ENCODE measurements at places on chromosomes 5 and 9. TPM values are rescaled to one million over a fixed set of nuclear protein-coding genes. Genes with fewer than 3 reads are reported as not detected.

GRCh38 chr5:125194883-125195282, 448.4 kb upstream of the ZNF608 start:
- DNase-seq = no peak

- peak; percentile 26 for DNase-seq
Measured at GRCh38 chr5:16520841-16521240, 55.2 kb upstream of the ZNF622 start.

The ACTBL2 gene
- polyA plus RNA-seq = 0.01 TPM

The GEMIN5 gene
- polyA plus RNA-seq = 12.7 TPM

The FCN2 gene
- polyA plus RNA-seq = 0.04 TPM

DNA sequence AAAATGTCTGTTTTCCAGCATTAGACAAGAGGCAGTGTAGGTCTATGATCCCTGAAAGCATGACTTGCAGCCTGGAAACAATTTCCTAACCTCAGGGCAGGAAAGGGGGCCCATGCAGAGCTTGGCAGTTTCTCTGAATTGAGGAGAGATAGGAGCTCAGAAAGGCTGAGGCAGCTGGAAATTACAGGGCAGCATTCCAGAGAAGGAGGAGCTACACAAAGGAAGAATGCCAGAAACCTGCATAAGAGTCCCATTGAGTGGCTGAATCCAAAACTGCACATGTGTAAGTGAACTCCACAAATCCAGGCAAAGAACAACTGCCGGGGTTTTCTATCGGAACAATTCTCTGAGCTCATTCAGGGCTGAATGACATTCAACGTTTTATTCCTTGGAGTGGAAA, 346.8 kb downstream of the PIK3R1 start:
- DNase-seq = peak; percentile 82

DNA sequence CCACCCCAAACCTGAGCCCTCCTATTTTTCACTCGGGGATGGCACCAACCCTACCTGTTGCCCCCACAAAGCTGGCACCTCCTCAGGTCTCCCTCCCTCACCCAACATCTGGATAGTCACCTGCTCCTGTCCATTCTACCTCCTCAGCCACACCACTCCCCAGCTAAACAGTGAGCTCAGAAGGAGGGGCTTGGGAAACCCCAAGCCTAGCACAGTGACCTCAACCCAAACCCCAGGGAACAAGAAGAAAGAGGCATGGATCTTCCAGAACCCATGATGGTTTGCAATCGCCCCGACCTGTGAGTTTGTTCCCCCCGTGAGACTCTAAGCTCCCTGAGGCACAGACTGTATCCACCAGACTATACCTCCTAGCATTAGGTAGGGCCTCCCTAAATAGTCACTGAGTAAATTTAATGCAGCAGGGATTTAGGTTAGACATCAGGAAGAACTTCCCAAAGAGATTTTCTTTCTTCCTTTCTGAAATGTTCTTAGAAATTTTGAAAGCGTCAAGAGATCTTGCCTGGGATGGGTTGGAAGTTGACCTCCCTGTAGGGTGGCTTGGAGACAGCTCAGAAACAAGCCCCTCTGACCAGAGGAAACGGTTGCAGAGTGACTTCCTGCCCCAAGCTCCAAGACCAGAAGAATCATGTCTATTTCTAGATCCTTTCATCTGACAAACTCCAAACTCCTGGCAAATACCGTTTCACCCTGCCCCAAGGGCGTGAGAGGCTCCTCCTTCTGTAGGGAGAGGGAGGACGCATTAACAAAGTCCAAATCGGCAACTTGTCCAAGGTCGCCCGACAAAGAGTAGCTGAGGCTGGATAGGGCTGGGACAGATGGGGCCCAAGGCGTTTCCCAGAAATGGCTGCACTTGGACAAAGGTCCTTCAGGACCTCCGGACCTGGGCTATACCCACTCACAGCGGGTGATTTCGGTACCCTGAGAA, 4.1 kb downstream of the FIBCD1 start:
- DNase-seq = no peak

DNA sequence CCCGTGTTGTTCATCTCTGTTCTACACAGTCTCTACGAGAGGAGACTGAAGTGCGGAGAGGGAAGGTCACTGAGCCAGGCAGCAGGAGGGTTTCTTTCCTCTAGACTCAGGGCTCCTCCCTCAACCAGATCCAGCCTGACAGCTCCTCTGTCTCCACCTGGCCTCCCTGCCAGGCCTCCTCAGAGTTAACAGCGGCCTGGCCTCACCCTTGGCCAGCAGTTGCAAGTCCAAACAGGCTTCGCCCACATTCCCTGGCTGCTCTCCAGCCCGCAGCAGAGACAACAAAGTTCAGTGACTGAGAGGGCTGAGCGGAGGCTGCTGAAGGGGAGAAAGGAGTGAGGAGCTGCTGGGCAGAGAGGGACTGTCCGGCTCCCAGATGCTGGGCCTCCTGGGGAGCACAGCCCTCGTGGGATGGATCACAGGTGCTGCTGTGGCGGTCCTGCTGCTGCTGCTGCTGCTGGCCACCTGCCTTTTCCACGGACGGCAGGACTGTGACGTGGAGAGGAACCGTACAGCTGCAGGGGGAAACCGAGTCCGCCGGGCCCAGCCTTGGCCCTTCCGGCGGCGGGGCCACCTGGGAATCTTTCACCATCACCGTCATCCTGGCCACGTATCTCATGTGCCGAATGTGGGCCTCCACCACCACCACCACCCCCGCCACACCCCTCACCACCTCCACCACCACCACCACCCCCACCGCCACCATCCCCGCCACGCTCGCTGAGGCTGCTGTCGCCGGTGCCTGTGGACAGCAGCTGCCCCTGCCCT, at the start of gene HRCT1:
Gene HRCT1 (plus strand): TSS at position 291 of the 768 bp plus-strand sequence. CDS start 86 bp downstream, at position 377.
- peak; percentile 96 for DNase-seq

DNA sequence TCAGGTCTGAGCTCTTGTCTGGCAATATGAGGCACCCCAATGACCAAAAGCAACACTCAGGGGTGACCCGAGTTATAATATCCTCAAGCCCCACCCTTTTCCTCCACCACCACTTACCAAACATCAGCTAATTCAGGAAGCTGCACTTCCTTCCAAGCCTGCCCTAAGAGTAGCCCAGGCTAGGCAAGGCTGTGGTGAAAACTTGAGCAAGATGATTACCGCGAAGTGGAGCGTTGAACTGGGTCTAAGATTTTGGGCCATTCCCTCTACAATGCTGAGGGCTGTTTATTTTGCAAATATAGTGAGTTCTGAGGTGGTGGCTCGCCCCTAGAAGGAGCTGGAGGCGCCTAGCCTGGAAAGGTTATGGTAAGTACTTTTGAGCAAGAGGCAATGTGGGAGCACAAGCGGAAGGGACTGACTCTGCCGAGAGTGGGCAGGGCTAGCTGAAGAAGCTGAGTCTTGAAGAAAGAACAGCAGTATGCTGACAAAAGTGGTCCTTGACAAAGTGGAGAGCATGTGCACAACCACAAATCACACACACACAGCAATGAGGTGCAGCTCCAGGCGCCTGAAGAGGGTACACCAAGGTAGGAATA, at the start of gene HK3:
Gene HK3 (minus strand): TSS at position 51 of the 596 bp plus-strand sequence. CDS start 3,187 bp downstream, outside the sequence.
- DNase-seq = no peak

DNA sequence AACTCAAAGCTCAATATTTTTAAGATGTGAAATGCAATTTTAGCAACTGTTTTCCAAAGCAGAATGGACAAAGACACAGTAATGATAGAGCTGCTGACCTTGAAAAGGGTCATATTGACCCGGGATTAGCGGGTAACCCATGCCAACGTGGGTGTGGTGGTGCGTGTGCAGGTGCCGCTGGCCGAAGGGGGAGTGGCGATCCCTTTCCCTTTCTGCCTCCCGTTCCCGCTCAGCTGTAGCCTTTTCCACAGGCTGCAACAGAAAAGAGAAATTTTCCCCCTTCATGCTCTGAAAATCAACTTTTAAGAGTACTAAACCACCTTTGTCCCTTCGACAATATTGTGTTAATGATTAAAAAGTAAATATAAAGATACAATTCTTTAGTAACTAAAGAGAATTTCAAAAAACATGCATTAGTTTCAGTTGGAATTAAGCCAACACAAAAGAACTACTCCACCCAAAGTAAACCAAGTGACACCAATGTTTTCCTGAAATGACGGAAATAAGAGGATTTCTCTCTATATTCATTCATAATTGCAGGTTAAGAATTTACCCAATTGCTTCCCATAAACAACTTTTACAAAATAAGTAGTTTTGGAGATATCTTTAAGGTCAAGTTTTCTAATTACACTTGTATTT, 105.2 kb downstream of the ZNF608 start:
- peak; percentile 81 for DNase-seq

The PTGDS gene
- 4.6 TPM for polyA plus RNA-seq

DNA sequence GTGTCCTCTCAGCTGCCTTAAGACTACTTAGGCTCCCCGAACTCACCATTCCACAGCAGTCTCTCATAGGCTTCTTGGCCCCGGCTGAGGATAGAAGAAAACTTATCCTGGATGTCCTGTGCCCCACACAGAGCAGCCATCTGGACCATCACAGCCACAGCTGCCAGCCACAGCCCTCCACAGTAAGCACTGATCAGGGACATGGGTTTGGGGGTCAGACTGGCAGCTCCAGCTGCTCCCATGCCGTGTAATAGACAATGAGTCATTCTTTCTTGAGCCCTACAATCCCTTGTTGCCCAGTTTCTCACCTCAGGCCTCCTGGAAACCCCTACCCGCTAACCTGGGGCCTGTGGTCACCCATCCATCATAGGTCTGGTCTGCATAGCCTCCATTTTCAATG, 5.7 kb downstream of the CREB3 start:
- no peak for DNase-seq

The TLX3 gene
- not detected for polyA plus RNA-seq

The PDZD2 gene
- 4.7 TPM for polyA plus RNA-seq

- DNase-seq = no peak
Measured at GRCh38 chr5:157484768-157485167, 24.8 kb downstream of the NIPAL4 start.

- DNase-seq = no peak
Measured at GRCh38 chr5:4197151-4197550, 601.5 kb downstream of the IRX1 start.

DNA sequence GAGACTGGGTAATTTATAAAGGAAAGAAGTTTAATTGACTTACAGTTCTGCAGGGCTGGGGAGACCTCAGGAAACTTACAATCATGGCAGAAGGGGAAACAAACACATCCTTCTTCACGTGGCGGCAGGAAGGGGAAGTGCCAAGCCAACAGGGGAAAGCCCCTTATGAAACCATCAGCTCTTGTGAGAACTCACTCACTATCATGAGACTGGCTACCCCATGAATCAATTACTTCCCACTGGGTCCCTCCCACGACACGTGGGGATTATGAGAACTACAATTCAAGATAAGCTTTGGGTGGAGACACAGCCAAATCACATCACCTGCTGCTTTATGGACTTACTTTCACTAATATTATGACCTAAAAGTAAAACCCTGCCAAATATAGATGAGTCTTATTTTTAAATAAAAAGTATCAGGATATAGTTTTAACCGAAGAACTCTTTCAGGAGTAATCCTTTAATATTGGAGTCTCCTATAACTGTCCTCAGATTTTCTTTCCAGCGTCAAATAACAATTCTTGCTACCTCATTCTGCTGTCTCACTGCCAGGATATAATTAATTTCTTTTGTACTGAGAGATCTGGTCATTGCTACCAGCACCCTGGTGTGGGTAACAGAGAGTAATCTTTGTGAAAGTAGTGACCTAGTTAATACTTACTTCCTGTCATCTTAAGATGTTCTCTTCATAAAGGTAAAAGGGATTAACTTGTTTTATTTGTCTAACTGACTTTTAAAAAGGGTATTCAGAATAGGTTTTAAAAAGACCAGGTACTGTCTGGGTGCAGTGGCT, 68.6 kb downstream of the NLN start:
- DNase-seq = no peak

- DNase-seq = no peak
Measured at GRCh38 chr9:80294955-80295354, 723.2 kb downstream of the TLE4 start.

DNA sequence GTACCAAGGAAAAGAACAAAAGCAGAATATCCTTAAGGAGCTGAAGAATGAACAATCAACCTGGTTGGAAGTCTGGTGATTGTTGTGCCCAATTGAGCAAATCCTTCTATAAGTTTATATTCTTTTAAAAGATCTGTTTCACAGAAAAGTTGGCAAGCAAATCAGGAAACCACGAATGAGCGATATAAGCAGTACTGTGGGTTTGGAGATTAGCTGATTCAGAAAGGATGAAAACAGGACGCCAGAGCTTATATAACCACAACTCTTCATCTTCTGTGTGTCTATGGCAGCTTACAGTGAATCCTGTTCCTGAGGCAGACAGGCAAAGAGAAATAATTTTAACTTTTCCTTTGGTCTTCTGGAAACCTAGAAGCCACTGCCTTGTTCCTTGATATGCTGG, 61.7 kb downstream of the SLC38A9 start:
- DNase-seq = no peak

DNA sequence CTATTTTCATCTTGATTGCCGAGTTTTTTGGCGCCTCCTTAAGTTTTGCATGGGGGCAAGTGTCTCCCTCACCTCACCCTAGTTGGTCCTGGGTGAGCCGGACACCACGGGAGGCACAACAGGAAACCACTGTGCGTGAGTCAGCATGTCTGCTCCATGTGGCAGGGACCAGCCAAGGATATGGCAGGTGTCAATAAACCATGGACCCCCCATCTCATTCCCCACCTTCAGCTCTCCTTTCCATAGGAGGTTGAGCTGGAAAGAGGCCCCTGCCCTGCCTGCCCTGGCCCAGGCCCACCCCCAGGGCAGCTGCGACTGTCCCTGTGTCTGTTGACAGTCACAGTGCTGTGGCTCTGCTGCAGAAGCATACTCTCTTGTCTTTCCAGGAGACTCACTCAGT, 3.1 kb downstream of the SPACA9 start:
- no peak for DNase-seq

DNA sequence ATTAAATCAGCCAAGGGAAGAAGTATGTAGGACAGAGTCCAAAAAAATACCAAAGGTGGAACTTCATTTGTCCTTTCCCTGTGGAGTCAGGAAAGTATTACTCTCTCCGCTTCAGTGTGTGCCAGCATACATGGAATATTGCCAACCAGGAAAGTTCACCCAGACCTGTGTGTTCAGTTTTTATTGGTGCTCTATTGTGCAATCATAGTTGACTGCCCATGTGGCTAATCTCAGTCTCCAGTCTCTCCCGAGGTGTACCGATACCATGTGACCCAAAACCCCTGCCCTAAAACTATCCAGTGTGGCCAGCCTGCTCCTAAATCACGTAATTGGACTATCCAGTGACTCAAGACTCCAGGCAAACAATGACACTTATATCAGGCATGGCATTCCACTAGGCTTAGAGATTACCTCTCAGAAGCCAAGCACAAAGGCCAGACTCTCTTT, 38.8 kb downstream of the NFX1 start:
- peak; percentile 97 for DNase-seq

The SRA1 gene
- polyA plus RNA-seq = 21.7 TPM

The LECT2 gene
- not detected for polyA plus RNA-seq

DNA sequence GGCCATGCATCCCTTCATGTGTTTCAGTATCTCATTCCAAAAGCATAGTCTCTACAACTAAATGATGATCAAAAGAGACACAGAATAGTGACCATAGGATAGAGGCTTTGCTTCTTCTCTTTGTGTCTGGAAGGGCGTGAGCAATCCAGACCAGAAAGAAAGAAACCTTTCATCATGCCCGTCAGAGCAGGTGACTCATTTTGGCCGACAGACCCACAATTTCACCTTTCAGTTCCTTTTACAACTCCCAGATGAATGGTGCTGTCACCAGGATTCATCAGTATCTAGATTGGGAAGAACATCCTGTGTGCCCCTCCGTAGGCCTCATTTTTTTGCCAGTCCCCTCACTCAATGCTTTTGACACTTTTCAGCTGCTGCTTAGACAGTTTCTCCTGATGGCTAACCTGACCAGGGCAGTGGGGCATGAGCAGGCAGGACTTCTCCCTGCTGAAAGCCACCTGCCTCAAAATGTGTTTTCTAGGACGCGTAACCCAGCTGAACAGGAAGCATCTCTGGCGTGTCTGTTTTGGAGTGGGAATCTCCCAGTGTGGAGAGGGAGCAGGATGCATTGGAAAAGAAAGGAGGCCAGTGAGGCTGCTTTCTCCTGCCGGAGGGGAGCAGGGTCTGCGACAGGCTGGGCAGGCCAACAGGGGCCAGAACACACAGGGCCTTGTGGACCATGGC, 21.2 kb downstream of the ABLIM3 start:
- no peak for DNase-seq

All from large intestine (tissue), 12 donors.